ENCODE measurements at places on chromosomes 7 and 10.

GRCh38 chr10:77334501-77334900 lies 303.1 kb downstream of the KCNMA1 start:
- no peak for DNase-seq

DNA sequence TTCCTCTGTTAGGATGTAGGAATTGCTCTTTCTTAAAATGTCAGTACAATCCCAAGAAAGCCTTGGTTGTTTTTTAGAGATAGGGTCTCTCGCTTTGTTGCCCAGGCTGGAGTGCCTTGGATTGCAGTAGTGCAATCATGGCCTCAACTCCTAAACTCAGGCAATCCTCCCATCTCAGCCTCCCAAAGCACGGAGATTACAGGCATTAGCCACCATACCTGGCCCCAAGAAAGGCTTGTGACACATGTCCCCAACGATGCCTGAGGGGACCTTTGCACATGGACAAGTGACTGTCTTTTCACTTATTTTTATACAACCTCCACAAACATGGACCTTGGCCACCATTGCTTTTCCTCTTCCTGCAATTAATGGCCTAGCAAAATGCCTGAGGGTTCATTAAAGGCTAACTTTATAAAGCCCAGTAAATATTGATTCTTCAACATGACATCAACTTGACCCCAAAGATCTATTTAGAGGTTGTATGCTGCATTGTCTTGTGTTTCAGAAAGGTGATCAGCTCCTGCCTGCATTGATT lies 10.0 kb upstream of the SPOCK2 start:
- no peak for DNase-seq

GRCh38 chr7:40134428-40135316 lies at the start of the genes MPLKIP and SUGCT:
MPLKIP (minus strand) TSS chr7:40134622; CDS start chr7:40134567, 55 bp downstream.
SUGCT (plus strand) TSS chr7:40135005.
- DNase-seq, result peak; percentile 82

GRCh38 chr10:125163803-125164202 lies 3.4 kb upstream of the CTBP2 start:
- DNase-seq, result no peak

DNA sequence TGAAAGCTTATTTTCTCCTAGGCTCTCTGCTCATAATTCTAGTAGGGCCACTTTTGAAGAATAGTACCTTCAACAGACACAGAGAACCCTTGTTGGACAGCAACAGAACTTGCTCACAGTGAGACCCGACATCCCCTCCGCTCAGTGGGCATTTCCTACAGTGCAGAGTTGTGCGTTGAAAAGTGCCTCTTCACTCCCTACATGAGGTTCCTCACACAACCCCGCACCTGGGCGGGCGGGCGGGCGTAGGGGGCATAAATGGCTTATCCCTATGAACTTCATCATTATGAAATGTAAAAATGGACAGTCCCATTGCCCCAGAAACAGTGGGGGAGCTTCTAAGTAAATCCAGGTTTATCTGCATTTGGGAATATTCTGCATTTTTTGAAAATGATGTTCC lies 174.9 kb downstream of the MGMT start:
- no peak for DNase-seq

DNA sequence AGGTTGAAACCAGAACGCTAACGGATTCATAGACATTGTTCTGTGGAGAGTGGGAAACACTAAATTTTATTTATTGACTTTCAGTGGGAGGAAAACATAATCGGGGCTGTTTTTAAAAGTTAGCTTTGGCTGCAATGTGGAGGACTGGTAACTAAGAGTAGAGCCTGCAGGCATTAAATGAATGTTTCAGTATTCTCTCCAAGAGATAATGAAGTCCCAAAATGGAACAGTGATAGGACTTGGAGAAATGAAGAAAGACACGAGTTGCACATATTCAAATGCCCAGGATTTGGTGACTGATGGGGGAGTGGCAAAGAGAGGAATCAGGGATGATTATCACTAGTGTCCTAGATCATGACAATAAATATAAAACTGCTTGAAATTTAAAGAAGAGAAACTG lies 359.8 kb upstream of the LRRTM3 start:
- DNase-seq, result no peak

- DNase-seq, result no peak
These were observed 2.2 kb upstream of the CUX1 start for GRCh38 chr7:101814991-101815825.

DNA sequence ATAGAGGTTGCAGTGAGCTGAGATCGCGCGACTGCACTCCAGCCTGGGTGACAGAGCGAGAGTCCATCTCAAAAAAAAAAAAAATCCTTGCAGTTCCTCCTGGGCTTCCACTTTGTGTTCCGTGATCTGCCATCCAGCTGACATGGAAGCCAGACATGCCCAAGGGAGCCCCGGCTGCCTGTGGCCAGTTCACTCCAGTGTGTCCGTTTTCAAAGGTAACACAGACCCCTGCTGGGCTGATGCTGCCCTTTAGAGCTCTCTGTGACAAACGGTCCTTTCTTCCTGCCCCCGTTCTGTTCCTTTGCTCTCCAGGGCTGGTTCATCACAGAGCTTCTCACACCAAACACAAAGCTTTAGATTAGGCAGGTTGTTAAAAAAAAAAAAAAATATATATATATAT lies 130.8 kb downstream of the CUL2 start:
- DNase-seq, result no peak

GRCh38 chr7:83861-84632 lies 108.3 kb upstream of the FAM20C start:
- DNase-seq, result no peak

GRCh38 chr10:73840403-73841060 lies 29.1 kb upstream of the NDST2 start:
- DNase-seq, result no peak

GRCh38 chr7:39248041-39248691 lies 270.5 kb downstream of the POU6F2 start:
- no peak for DNase-seq

GRCh38 chr7:132793474-132793873 lies 217.2 kb upstream of the PLXNA4 start:
- DNase-seq, result no peak

GRCh38 chr10:59991661-59992060 lies 85.3 kb upstream of the CCDC6 start:
- DNase-seq, result peak; percentile 90

- DNase-seq, result peak; percentile 2
These were observed 349.0 kb downstream of the HPSE2 start for GRCh38 chr10:98886686-98887085.

- DNase-seq, result no peak
These were observed 173.9 kb upstream of the ZMIZ1 start for GRCh38 chr10:78894841-78895195.

DNA sequence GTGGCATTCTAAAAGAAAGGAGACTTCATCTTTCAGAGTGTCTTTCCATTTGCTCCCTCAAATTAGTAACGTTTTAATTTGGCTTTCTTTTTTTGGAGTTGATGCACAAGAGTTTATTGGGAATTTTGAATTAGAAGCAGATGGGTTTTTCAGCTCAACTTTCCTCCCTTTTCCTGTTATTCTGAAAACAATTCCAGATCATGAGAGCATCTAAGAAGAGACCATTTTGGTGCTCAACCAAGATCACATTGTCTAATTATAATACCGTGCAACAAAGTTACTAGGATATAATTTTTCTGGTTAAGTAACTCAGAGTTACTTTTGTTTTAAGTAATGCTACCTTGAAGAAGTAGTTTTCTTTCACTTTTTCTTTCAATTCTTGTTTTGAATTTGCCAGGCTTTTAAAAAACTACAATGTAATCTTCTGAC lies 396.6 kb upstream of the KLF6 start:
- no peak for DNase-seq

- no peak for DNase-seq
These were observed 329.4 kb downstream of the NXPH1 start for GRCh38 chr7:8762803-8763202.

- no peak for DNase-seq
These were observed 52.6 kb upstream of the LOXL4 start for GRCh38 chr10:98320486-98321185.

- DNase-seq, result no peak
These were observed 115.1 kb downstream of the PON1 start for GRCh38 chr7:95209276-95209675.

- no peak for DNase-seq
These were observed 8.0 kb upstream of the TAS2R60 start for GRCh38 chr7:143435266-143435665.

GRCh38 chr7:130395421-130395820 lies 15.1 kb downstream of the CPA1 start:
- no peak for DNase-seq

- DNase-seq, result peak; percentile 39
These were observed 86.2 kb downstream of the HIBADH start for GRCh38 chr7:27576360-27576944.

DNA sequence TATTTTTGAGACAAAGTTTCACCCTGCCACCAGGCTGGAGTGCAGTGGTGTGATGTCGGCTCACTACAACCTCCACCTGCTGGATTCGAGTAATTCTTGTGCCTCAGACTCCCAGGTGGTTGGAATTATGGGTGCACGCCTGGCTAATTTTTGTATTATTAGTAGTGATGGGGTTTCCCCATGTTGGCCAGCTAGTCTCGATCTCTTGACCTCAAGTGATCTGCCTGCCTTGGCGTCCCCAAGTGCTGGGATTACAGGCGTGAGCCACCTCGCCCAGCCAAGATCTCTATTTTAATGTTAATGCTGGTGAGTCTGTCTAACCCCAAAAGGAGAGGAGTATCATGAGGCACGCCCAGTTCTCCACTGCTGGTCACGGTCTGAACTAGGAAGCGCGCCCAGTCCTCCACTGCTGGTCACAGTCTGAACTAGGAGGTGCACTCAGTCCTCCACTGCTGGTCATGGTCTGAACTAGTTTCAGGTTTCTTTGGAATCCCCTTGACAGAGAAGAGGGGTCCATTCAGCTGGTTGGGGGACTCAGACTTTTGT lies 5.6 kb upstream of the LRRC27 start:
- DNase-seq, result no peak

GRCh38 chr10:18606051-18606695 lies 45.2 kb downstream of the NSUN6 start:
- peak; percentile 51 for DNase-seq

DNA sequence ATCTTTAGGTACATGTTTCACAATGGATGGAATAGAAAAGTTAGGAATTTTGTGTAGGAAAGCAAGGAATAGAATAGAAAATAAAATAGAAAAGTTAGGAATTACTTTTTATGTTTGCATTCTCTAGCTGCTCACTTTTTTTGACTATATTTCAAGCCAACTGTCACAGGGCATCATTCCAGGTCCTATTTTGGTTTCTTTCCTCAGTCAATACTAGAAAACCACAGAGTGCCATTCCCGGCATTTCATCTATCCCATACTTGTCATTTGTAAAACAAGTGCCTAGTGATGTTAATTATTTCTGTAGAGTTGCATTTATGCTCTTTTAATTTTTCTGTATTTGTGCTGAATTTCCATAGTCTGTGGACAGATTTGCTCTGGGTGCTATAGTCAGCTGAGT lies 66.2 kb downstream of the SDK1 start:
- no peak for DNase-seq

GRCh38 chr10:132257271-132257670 lies 50.5 kb downstream of the STK32C start:
- DNase-seq, result peak; percentile 39

GRCh38 chr10:7818295-7819120 lies at the start of gene TAF3:
TAF3 (plus strand) TSS chr10:7818505; CDS start chr10:7818710, 205 bp downstream.
- peak; percentile 86 for DNase-seq

Measured in iris pigment epithelial cell (primary cell).